Thoracic aorta endothelial cell (primary cell): ENCODE measurements at places on chromosomes 2 and 18. TPM values are rescaled to one million over a fixed set of nuclear protein-coding genes. Genes with fewer than 3 reads are reported as not detected.

Gene WNT10A
- total RNA-seq: 0.07 TPM in 1 of 2 replicates, not detected in the other

Gene GALNT14
- 0.66 and 2.4 TPM in 2 replicates for total RNA-seq

Gene KRTCAP3
- total RNA-seq: 0.53 and 0.57 TPM in 2 replicates

Gene DDX1
- 147 and 166 TPM in 2 replicates for total RNA-seq

Gene POTEJ
- total RNA-seq: not detected in 2 replicates

Gene LIMS4
- 11.6 and 19.2 TPM in 2 replicates for total RNA-seq

Gene HRH4
- under 0.01 TPM in 1 of 2 replicates, not detected in the other for total RNA-seq

Gene PRR30
- total RNA-seq: not detected in 2 replicates

Gene CLK1
- total RNA-seq: 87.8 and 104 TPM in 2 replicates

Gene RAB17
- 2.9 and 5.5 TPM in 2 replicates for total RNA-seq

Gene UGT1A10
- total RNA-seq: not detected in 2 replicates

Gene COL3A1
- total RNA-seq: 1.0 and 3.5 TPM in 2 replicates

Gene MARS2
- total RNA-seq: 7.2 and 9.6 TPM in 2 replicates

Gene MYCN
- total RNA-seq: 1.2 and 3.2 TPM in 2 replicates

Gene NEURL3
- total RNA-seq: not detected in 2 replicates

Gene GREB1
- 0.13 TPM in 1 of 2 replicates, not detected in the other for total RNA-seq

Gene TRIM43
- 0.07 TPM in 1 of 2 replicates, not detected in the other for total RNA-seq

Gene NYAP2
- total RNA-seq: not detected in 2 replicates
